CD14-positive monocyte (primary cell): ENCODE measurements at places on chromosomes 13 and 19. TPM values are rescaled to one million over a fixed set of nuclear protein-coding genes. Genes with fewer than 3 reads are reported as not detected.

NCAN gene
- polyA plus RNA-seq = not detected in 2 replicates

CLASRP gene
- polyA plus RNA-seq = 4.1 TPM

SMIM44 gene
- not detected for polyA plus RNA-seq

SERTAD3 gene
- 30.4 TPM for polyA plus RNA-seq

GIPC3 gene
- polyA plus RNA-seq = not detected

NPAS1 gene
- not detected for polyA plus RNA-seq

ATP13A1 gene
- 16.9 TPM for polyA plus RNA-seq

TMEM59L gene
- polyA plus RNA-seq = not detected

SPIB gene
- 0.86 and 2.3 TPM in 2 replicates for polyA plus RNA-seq

RNF225 gene
- not detected in 2 replicates for polyA plus RNA-seq

ZNF154 gene
- polyA plus RNA-seq = 0.24 and 0.52 TPM in 2 replicates

ZNF221 gene
- polyA plus RNA-seq = 0.18 and 0.29 TPM in 2 replicates

FGF22 gene
- polyA plus RNA-seq = not detected

FREM2 gene
- not detected for polyA plus RNA-seq
